ENCODE measurements at places on chromosomes 7 and 10.

DNA sequence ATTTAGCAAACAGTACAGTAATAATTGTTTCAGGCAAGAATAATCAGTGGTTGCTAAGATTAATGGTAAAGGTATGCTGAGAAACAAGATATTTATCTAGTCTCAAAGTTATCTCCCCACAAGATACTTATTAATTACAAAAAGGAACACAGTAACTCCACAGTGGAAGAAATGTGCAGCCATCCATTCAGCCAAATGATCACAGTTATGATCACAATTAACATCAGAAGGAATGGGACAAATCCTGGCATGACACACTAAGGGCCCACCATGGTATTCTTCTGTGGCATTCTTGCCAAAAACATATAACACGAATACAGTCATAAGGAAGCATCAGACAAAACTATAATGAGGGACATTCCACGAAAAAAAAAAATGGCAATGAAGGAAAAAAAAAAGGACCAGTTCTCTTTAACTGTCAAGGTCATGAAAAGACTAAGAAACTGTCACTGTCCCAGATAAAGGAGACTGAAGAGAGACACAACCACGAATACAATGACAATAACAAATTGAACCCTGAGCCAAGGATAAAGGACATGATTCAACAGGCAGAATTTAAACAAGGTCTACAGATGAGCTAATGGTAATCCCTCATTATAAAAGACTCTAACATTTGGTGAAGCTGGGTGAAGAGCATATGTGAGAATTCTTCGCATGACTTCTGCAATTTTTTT is 20.9 kb downstream of the NUDCD3 start:
- no peak for DNase-seq

- no peak for DNase-seq
Observed at GRCh38 chr10:121138112-121138860, 287.1 kb downstream of the WDR11 start.

DNA sequence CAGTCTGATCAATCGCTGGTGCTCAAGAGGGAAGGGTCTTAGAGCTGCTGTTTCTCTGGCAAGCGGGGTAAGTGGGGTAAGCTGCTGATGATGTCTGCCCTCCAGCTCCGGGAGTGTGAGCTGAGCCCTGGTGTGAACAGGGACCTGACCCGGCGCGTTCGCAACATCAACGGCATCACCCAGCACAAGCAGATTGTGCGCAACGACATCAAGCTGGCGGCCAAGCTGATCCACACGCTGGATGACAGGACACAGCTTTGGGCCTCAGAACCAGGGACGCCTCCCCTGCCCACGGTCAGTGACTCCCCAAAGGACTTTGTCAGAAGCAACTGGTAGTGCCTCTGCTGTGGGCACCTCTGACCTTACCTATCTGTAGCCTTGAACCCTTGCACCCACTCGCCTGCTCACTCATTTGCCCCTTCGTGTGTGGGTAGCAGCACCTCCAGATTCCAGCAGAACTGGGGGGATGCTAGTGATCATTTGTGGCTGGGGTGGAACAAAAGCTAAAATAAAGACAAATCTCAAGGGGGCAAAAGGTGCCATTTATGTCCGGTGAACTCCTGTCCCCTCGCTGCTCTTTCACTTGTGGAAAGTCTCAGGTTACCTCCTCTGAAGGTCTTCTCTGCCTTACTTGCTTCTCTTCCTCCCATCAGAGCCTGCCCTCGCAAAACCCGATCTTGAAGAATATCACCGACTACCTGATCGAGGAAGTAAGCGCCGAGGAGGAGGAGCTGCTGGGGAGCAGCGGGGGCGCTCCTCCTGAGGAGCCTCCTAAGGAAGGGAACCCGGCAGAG is 3.2 kb downstream of the UFSP1 start:
- no peak for DNase-seq

GRCh38 chr10:90407131-90407530 is 450.7 kb downstream of the HTR7 start:
- DNase-seq = no peak

GRCh38 chr10:63683223-63683622 is 162.0 kb downstream of the REEP3 start:
- no peak for DNase-seq

All from sciatic nerve (tissue), 2 donors.